SW 1271 (cell line): ENCODE measurements at places on chromosomes 12 and 14.
A peak's percentile ranks its signal among the peaks of the same experiment; 100 is the strongest.

GRCh38 chr12:115864396-115864795, 413.1 kb downstream of the MED13L start:
- no peak for DNase-seq

GRCh38 chr12:3697311-3697870, 55.5 kb downstream of the CRACR2A start:
- no peak for DNase-seq

DNA sequence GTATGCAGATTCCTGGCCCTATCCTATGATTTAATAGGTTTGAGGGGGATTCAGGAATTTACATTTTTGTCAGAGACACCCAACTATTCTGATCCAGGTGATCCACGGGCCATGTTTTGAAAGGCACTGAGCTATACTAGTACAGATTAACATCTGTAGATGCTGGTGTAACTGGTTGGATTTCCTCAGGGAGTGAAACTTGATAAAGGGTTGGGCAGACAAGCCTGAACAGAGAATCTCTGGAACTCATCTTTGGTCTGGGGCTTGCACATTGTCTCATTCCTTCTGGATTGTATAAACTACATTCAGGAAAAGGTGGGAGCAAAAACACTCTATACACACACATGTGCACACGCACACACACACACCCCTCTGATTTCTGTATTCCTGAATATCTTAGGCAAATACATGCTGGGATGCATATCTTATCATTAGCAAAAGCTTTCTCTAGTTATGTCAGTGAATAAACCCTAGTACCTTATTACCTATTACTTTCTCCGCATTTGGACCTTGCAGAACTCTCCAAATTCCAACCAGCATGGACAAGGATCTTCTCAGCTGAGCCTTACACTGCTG, 104.6 kb downstream of the SLC38A1 start:
- no peak for DNase-seq

DNA sequence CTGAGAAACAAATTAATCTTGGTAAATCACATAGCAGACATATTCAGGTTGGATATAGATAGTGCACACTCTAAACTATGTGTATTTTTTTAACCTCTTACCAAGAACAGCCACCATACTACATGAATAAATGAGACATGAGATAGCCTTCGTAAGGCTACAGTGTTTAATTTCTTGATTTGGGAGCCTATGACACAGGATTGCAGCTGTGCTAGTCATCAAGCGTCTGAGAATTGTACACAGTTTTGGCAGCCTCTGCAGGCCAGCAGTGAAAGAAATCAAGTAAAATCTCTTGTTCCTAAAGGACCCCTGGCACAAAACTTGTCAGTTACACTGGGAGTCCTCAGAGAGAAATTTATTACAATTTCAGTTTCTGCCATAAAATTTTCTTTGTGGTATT, 236.1 kb downstream of the C12orf50 start:
- DNase-seq: no peak

DNA sequence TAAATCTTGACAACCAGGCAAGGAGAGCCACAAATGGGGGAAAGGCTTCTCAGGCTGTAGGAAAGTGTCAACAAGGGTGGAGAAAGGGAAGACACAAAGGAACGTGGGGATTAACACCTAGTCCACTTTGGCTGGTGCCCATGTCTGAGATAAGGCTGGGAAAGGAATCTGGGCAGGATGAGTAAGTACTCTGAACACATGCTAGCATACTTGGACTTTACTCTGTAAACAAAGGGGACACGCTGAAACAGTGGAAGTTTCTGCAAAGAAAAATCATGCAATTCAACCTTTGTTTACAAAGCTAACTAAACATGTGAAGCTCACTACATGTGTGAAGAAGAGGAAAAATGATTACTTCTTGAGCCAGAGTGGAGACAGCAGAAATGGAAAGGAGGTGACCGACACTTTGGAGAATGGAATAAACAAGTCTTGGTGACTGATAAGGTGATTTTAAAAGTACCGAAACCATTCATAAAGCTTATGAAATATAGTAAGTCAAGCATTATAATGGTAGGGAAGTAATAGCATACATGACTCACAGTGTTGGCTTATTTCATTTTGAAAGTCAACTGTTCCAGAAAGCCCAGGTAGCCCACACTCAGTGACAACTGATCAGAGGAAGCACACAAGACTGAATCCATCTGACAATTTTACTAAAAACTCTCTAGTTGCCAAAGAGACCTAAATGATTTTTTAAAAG, 13.2 kb downstream of the CPNE8 start:
- DNase-seq: no peak

DNA sequence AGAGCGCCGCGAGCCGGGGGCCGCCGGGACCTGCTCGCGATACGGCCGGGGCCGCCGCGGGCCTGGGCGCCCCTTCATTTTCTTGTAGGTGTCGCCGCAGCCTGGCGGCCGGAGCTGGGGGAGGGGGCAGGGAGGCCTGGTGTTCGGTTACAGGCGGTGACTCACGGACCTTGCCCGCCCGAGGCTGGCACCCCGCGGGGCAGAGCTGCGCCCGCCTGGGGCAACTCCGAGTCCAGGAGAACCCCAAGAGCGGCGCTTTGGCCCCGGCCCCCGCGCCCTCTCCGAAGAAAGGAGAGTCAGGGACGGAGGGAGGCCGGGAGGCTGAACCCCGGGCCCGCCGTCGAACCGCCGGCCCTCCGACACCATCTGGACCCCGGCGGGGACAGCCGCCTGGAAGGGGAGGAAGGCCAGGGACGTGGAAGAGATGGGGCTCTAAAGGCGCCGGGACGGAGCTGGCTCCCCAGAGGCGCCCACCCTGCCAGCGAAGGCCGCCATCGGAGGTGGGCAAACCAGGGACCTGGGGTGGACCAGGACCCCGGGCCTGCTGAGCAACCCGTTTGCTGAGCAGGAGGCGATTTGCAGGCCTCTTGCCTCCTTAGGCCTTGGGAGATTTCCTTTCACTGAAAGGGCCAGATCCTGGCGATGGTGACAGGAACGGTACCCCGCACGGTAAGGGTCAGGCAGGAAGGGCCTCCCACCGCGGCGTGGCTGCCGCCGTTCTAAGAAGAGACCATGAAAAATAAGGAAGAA, 843 bp upstream of the NUAK1 start:
- peak; percentile 58 for DNase-seq

- no peak for DNase-seq
These were observed 35.7 kb downstream of the CNTN1 start for GRCh38 chr12:40727774-40728483.

GRCh38 chr14:54599966-54600716, 33.2 kb downstream of the SAMD4A start:
- DNase-seq: peak; percentile 30

- DNase-seq: no peak
These were observed 3.2 kb downstream of the TDRD9 start for GRCh38 chr14:103931422-103931821.

GRCh38 chr14:82445810-82446570, 912.3 kb upstream of the SEL1L start:
- DNase-seq: no peak

DNA sequence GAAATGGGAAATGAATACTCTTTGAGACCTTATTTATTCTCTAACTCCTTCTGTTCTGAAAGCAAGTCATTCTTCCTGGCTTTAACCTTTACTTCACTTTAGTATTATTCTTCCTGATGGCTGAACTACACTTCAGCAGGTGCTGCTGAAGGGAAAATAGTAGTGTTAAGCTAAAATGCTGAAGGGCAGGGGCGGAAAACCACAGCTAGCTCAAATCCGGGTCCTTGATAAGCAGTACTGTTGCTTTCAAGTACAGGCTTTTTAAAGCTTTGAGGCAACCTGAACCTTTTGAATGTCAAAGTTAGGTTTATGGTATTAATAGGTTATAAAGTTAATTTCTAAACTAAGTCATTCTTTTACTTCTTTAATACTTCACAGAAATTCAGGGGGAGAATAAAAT, 10.7 kb downstream of the CCDC196 start:
- DNase-seq: no peak
